ENCODE measurements at places on chromosomes 13 and 19.

DNA sequence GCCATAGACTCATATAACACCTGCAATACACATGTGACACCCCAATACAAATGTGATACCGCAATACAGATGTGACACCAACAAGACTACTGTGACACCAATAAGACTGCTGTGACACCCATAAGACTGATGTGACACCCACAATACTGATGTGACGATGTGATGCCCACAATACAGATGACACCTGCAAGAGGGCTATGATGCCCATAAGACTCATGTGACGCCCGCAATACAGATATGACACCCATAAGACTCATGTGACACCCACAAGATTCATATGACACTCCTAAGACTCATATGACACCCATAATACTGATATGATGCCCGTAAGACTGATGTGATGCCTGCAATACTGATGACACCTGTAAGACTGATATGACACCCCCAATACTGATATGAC lies 113.0 kb downstream of the MRPL57 start:
- no peak for DNase-seq

DNA sequence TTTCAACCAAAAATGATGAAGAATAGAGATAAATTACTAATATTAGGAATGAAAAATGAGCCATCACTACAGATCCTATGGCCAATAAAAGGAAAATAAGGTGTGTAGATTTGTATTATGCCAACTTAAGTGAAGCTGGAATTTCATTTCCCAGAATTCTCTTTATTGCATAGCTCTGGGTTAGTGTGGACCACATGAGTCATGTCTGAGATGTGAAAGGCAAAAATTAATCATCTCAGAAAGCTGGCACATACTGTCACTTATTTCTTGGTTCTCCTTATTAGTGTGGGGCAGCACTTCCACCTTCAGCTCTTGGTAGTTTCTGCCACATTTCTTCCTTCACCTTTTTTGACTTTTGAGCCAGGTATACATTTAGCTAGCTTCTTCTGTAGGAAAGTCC lies 82.6 kb downstream of the KATNAL1 start:
- peak; percentile 77 for DNase-seq

- peak; percentile 43 for DNase-seq
Observed at GRCh38 chr19:3129112-3129511, 6.7 kb upstream of the GNA15 start.

- no peak for DNase-seq
Observed at GRCh38 chr19:2341982-2342381, 13.5 kb downstream of the SPPL2B start.

DNA sequence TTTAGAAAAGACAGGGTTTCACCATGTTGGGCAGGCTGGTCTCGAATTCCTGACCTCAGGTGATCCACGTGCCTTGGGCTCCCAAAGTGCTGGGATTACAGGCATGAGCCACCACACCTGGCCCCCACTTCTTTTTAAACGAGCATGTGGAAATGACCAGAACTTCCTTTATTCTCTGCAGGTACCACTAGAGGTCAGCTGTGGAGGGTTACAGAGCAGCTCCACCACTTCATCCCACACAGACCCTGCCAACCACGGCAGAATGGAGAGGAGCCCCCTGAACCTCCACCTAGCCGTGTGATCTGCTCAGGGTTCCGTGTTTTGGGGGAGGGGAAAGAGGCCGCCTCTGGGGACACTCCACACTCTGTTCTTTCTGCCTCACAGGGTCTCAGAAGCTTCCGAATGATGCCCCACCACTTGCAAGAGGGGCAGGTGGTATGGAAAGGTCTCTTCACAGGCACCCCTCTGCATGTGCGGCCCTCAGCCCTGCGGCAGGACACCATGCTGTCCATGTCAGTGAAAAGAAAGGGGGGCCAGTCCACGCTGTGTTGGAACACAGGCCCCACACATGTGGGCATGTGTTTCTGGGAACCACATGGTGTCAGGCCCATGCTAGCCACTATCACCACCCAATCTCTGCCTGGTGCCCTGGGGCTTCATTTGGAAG lies 465.0 kb downstream of the TSHZ3 start:
- DNase-seq: no peak

DNA sequence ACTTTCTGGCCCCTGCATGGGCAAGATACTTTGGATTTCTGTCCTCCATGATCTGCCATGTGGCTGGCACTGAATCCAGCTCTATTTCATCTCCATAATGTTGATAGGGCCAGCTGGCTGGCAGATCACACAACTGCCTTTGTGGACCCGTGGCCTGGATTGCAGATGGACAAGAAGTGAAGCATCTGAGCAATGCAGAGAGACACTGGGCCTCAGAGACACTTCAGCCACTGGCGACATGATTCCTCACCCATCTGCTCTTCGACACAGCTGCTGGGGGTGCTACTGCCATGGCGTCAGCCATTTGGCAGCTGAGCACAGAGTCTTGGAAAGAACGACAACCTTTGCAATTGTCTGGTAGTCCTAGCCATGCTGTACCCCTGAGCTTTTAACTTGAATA lies 79.5 kb upstream of the MYO16 start:
- DNase-seq: no peak

- DNase-seq: no peak
Observed at GRCh38 chr13:35469806-35470525, 6.5 kb downstream of the MAB21L1 start.

DNA sequence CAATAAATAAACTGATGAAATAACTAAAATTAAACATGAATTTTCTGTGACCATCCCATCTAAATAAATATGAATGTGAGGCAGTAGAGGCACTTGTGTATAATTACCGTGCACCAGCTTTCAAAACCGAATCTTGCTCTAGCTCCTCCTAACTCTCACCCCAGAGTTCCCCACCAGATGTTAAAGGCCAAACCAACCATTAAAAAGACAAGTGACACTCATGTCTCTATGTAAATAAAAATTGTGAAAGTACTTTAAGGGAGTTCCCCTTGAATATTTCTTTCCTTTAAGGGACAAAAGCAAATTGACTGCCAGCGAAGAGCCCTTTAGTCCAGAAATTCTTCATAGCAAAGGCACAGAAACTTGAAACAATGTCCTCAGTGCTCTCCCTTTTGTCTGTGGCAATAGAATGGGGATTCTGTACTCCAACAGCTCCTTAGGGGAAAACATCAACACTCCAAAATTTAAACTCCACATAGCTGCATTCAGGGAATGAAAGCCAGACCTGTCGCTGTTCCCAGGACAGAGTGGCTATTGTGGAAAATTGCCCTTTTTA lies 101.7 kb upstream of the SOX21 start:
- no peak for DNase-seq

DNA sequence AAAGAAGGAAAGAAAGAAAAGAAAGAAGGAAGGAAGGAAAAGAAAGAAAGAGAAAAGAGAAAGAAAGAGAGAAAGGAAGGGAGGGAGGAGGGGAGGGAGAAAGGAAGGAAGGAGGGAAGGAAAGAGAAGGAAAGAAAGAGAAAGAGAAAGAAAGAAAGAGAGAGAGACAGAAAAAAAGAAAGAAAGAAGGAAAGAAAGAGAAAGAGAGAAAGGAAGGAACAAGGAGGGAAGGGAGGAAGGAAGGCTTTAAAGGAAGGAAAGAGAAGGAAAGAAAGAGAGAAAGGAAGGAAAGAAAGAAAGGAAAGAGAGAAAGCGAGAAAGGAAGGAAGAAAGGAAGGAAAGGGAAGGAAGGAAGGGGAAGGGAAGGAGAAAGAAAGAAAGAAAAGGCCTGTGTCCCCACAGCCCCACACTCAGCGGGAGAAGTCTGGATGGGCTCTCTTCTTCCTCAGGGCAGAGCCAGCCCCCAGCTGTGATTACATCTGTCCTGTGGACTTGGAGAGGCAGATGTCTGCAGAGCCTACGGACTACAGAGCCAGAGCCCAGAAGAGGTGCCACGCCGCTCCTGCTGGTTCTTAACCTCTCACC lies 9.6 kb downstream of the PTPRH start:
- DNase-seq: no peak

DNA sequence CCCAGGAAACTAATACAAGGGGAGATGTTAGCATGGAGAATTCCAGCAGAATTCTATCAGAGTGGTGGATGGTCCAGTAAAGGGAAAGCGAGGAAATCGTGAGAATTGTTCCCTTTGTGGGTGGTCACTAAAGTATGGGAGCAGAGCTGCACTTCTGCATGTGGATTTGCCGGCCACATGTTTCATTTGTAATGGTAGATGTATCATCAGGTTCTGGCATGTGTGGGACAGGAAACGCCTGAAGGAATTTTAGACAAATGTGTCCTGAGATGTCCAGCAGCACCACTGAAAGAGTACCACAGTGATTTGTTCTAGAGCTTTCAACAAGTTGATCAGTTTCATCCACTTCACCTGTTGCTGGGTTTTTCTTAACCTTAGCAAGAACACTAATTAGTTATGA lies 308.4 kb downstream of the SHISA2 start:
- DNase-seq: no peak

GRCh38 chr13:112716841-112717520 lies 27.1 kb downstream of the ATP11A start:
- DNase-seq: no peak

GRCh38 chr13:31166591-31166990 lies 4.9 kb upstream of the HSPH1 start:
- DNase-seq: peak; percentile 19

DNA sequence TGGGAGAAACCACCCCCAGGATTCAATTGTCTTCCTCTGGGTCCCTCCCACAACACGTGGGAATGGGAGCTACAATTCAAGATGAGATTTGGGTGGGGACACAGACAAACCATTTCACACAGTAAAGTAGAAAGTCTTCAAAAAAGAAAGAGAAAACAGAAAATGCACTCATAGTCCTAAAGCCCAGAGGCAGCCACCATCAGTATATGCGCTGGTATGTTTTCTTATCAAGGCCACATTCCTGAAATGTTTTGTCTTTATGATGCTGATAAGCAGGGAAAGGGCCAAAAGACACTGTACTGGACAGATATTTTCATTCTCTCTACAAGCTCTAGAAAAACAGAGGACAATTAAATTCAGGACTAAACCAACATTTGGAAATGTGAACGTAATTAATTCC lies 375.8 kb upstream of the TSHZ3 start:
- no peak for DNase-seq

GRCh38 chr19:42074513-42075363 lies 1.2 kb upstream of the ZNF574 start:
- peak; percentile 38 for DNase-seq

GRCh38 chr19:29675120-29675649 lies 9.9 kb downstream of the PLEKHF1 start:
- DNase-seq: no peak

- DNase-seq: no peak
Observed at GRCh38 chr13:111485491-111486250, 165.2 kb downstream of the TEX29 start.

DNA sequence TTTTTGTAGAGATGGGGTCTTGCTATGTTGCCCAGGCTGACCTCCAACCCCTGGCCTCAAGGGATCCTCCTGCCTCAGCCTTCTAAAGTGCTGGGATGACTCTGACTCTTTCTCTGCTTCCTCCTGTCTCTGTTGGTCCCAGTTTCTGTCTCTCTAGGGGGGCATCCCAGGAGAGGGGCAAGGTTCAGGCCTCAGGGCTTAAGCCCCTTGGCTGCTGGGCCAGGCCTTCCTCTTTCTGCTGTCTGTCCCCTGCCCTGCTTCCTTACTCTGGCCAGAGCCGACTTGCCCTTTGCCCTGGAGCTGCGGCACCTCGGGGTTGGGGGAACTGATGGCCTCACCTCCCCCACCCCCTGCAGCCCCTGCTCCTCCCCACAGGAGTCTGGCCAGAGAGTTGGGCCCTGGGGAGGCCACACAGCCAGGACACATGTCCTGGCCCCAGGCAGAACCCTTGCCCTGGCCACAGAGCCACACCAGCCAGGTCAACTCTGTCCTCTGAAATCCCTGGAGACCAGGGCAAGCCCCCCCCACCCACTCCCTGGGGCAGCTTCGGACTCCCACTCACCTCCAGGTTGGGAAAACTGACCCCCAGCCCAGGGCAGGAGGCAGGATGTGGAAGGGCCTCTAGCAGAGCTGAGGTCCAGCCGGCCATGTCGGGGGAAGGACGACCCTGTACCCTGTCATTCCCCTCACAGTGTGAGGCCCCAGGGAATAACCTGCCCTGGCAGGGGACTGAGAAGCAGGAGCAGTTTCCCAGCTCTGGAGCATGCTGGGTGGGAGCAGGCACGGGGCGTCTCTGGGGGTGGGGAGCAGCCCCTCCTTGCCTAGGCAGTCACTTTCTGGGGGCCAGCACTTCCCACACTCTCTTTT lies 23.7 kb downstream of the CEBPA start:
- DNase-seq: no peak

GRCh38 chr13:21913010-21913409 lies 242.1 kb downstream of the FGF9 start:
- DNase-seq: no peak

- DNase-seq: peak; percentile 77
Observed at GRCh38 chr19:41144403-41144802, 30.2 kb downstream of the CYP2F1 start.

- DNase-seq: peak; percentile 24
Observed at GRCh38 chr19:10701955-10702525, 801 bp downstream of the QTRT1 start.

DNA sequence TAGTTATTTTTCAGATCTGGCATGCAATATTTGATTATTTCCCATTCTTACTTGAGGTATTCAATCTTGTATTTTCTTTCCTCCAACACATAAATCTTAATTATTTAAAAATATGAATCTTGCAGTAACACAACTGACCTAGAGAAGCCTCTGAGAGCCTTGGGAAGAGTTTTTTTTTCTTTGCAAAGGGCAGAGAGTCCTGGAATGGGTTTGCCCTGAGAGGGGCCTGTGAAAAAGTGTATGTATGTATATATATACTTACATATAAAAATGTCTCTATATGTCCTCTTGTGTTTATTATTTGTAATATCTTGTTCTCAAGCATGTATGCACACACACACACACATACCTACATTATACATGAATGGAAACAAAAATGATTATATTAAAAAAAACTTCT lies 801.2 kb upstream of the SLITRK1 start:
- no peak for DNase-seq

GRCh38 chr13:109906976-109907375 lies 120.6 kb upstream of the IRS2 start:
- DNase-seq: peak; percentile 16

DNA sequence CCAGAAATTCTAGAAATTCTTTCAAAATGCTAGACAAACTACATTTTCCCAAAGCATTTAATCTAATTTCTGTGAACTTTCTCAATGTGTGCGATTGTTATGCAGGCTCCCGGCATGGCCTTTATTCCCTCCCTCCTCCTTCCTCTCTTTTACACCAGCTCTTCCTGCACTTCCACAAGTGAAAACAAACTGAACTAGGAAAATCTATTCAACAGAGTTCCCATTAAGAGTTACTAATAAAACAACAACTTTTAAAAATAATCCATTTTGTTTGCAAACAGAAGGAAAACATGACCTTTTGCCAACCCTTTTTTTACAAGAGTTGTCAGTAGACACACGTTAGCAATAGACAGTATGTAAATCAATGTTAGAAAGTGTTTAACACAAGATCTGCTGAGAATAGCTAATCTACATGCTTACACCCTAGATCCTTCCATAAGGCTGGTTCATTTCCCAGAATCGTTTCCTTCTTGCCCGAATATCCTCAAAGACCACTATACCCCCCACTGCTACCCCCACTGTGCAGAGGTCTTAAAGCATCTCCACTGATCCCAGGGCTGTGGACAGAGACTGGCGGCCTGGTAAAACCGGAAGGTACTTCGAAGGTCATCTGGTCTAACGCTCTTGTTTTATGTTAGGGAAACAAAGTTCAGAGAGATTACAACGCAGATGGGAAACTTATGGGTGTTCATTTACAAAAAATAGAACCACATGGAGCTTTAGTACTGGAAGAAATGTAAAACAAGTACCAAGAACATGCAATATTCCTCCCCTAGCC lies 98.0 kb downstream of the FOXO1 start:
- DNase-seq: no peak

Data from kidney tubule cell (primary cell).